ENCODE measurements at places on chromosomes 5 and 9.

- no peak overlapping the region for H3K27ac ChIP-seq
- H3K36me3 ChIP-seq, result peaks cover 3% of the 10 kb centered on the region
- DNase-seq, result no peak
- peaks cover 15% of the 10 kb centered on the region for H3K4me1 ChIP-seq
- no peak overlapping the region for H3K4me3 ChIP-seq
These were observed 6.5 kb upstream of the MLANA start for GRCh38 chr9:5884191-5884590.

GRCh38 chr9:77752554-77752953 is 104.4 kb upstream of the GNA14 start:
- no peaks in the 10 kb centered on the region for H3K27me3 ChIP-seq
- peaks cover 8% of the 10 kb centered on the region for H3K4me1 ChIP-seq
- peaks cover 3% of the 10 kb centered on the region for H3K36me3 ChIP-seq
- H3K27ac ChIP-seq, result no peak overlapping the region

DNA sequence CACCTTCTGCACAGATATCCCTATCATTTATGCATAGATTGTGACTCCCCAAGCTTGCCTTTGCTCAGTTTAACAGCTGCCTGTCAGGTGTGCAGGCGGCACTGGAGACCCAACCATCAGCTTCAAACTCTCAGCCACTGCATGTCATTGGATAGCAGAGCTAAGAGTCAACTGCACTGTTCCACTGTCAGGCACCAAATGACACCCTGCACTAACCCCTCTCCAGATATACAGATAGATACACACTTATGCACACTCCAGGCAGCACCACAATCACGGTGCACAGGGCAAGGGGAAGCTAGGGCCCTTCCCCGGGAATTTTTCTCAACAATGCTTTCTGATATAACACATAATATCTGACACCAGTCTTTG is 142.3 kb downstream of the BNC2 start:
- no peaks in the 10 kb centered on the region for H3K36me3 ChIP-seq
- no peak overlapping the region for H3K27ac ChIP-seq
- peaks cover 8% of the 10 kb centered on the region for H3K4me1 ChIP-seq
- no peak overlapping the region for H3K4me3 ChIP-seq

DNA sequence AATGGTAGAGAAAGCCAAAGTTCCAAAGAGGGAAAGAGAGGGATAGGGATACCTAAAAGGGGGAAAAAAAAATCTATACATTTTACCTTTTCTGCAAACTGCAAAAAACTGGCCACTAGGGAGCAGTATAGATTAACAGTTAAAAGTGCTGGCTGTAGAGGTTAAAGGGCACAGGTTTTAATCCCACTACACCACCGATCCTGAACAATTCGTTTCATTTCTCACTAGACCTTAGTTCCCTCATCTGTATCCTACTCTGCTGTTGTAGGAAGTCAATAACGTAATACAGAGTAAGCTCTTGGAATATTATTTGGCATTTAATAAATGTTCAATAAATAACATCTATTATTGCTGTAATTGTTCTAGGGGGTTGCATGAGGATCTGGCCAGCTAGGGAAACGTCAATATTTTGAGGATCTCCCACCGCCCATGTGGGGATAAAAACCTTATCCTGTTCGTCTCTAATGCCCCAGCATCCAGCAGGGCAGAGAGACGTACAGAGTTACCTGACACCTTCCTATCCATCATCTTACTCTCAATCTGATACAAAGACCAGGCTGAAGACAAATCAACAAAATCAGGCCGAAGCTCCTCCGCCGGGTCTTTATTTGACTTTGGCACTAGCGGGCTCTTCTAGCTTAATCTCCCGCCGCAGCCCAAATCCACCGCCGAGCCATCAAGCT is 757 bp downstream of the CDC26 start:
- no peaks in the 10 kb centered on the region for H3K27me3 ChIP-seq
- H3K4me3 ChIP-seq, result no peak overlapping the region
- H3K36me3 ChIP-seq, result peaks cover 16% of the 10 kb centered on the region
- peaks cover 18% of the 10 kb centered on the region for H3K4me1 ChIP-seq

- no peak for DNase-seq
- no peaks in the 10 kb centered on the region for H3K4me1 ChIP-seq
- no peaks in the 10 kb centered on the region for H3K36me3 ChIP-seq
- no peaks in the 10 kb centered on the region for H3K27me3 ChIP-seq
These were observed 1168.2 kb downstream of the CDH12 start for GRCh38 chr5:21684992-21685391.

- peak overlapping the region; percentile 42 for H3K4me3 ChIP-seq
- H3K36me3 ChIP-seq, result peaks cover 9% of the 10 kb centered on the region
- DNase-seq, result no peak
These were observed 67.2 kb downstream of the MRPS30 start for GRCh38 chr5:44875661-44876605.

GRCh38 chr9:81317939-81318338 is 371.4 kb downstream of the TLE1 start:
- no peaks in the 10 kb centered on the region for H3K27me3 ChIP-seq
- H3K4me1 ChIP-seq, result no peaks in the 10 kb centered on the region
- H3K4me3 ChIP-seq, result no peak overlapping the region
- H3K36me3 ChIP-seq, result no peaks in the 10 kb centered on the region

GRCh38 chr5:141908796-141909195 is 14.9 kb upstream of the DELE1 start:
- H3K36me3 ChIP-seq, result no peaks in the 10 kb centered on the region
- H3K27me3 ChIP-seq, result peaks cover 28% of the 10 kb centered on the region
- DNase-seq, result no peak
- H3K27ac ChIP-seq, result no peak overlapping the region
- peaks cover 6% of the 10 kb centered on the region for H3K4me1 ChIP-seq

GRCh38 chr9:76475686-76476085 is 16.7 kb downstream of the GCNT1 start:
- no peak overlapping the region for H3K4me3 ChIP-seq
- peaks cover 10% of the 10 kb centered on the region for H3K4me1 ChIP-seq
- no peaks in the 10 kb centered on the region for H3K27me3 ChIP-seq
- H3K27ac ChIP-seq, result no peak overlapping the region
- no peak for DNase-seq
